ENCODE measurements at places on chromosomes 16 and 17.

- DNase-seq = no peak
These were observed 34.5 kb downstream of the YWHAE start for GRCh38 chr17:1365445-1366039.

GRCh38 chr16:72013389-72013788, 4.8 kb downstream of the DHODH start:
- DNase-seq = no peak

DNA sequence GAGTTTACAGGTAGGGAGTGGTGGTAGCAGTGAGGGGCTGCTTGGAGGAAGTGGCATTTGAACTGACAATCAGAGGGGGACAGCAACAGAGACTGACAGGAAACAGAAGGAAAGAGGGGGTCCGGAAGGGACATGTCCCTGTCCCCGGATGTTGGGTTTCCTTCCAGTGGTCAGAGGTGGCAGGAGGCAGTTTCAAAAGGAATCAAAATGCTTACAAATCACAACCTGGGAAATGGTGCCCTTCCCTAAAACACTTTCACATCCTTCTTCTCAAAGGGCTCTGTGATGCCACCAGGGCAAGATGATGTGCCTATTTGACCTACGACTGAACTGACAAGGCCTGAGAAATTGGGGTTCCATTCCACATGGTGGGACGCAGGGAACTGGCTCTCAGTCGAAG, 19.7 kb downstream of the ADGRG1 start:
- DNase-seq = no peak

- DNase-seq = no peak
These were observed 6.7 kb downstream of the PIPOX start for GRCh38 chr17:29049541-29050145.

DNA sequence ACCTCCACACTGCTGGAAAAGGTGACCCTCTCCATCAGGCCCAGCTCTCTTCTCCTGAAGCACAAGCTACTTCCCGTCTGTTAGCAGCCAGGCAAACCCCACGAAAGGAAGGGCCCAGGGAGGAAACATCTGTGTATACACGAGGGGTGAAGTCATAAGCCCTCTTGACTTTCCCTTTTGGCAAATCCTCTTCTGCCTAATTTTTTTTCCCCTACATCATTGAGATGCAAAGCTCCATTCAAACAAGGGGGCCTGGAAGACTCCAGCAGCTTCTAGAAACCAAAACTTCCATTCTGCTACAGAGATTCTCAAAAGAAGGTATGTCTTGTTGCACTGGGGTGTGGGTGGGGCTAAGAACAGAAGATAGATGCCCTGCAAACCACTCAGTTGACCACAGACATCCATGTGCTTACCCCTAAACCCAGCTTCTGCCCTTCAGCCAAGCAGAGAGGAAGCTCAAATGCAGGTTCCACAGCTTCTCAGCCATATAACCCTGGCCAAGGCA, 145.6 kb upstream of the RCVRN start:
- DNase-seq = no peak

GRCh38 chr16:52436339-52437276, 110.3 kb downstream of the TOX3 start:
- DNase-seq = no peak

GRCh38 chr16:78805556-78805955, 706.1 kb downstream of the WWOX start:
- no peak for DNase-seq

GRCh38 chr16:54216688-54217087, 69.9 kb downstream of the IRX3 start:
- DNase-seq = no peak

DNA sequence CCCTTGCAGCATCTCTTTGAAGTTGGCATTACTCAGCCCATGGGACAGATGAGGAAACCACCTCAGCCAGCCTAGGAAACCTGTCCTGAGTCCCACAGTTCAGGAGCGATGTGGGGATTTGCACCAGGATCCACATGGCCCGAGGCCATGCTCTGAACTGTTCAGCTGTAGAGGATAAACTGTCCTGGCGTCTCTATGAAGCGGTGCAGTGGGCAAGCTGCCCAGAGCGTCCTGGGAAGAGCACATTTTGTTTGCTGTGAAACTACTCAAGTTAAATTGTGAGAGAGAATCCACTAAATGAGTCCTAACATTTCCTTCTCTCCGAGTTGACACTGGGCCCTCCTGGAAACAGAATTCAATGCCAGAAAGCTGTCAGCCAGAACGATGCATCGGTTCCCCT, 276.6 kb upstream of the TNRC6C start:
- DNase-seq = no peak

GRCh38 chr16:88732172-88732960, 26.1 kb downstream of the CTU2 start:
- DNase-seq = no peak

DNA sequence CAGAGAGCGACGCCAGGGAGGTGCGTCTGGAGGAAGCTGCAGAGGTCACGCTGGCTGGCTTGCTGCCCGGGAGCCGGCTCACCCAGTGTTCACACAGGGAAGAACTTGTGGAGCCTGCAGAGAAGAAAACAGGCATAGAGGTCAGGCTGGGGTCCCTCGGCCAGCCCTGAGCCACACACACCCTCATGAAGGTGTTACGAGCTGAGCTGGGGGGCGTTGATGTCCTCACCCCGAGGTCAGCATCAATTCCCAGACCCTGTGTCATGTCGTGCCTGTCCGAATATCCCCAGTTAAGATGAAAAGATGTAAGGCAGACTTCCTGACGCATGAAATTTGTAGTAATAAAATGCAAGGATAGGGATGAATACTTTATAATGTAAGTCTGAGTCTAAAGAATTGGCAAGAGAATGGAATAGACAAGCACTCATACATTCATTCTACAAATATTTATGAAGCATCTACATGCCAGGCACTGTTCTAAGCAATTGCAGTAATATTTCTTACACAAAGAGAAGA, 77.1 kb downstream of the USP31 start:
- no peak for DNase-seq

- no peak for DNase-seq
These were observed 7.1 kb upstream of the TM4SF5 start for GRCh38 chr17:4764595-4764994.

- no peak for DNase-seq
These were observed 14.1 kb downstream of the IGFBP4 start for GRCh38 chr17:40457369-40457768.

DNA sequence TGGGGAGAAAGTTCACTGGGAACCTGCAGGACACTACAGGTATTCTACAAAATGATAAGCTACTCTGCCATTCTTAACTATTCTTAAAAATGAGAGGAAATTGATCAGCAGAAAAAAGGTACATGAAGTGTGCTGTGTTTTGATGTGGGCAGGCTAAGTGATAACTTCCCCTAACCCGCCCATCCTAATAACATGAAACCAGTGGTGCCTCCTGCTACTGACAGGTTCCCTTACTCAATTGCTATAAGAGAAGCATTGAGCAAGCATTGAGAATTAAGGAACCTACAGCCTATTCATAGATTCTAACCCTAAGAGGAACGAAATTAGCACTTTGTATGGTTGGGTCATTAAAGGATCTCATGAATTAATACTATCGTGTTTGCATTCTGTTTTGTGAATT, 18.9 kb downstream of the XYLT1 start:
- DNase-seq = no peak

GRCh38 chr16:48383009-48383876, 2.0 kb downstream of the SIAH1 start:
- DNase-seq = no peak

GRCh38 chr17:34408439-34408838, 45.4 kb upstream of the CCL1 start:
- no peak for DNase-seq

GRCh38 chr17:12853921-12854320, 64.6 kb downstream of the ARHGAP44 start:
- DNase-seq = no peak

- no peak for DNase-seq
These were observed 47.4 kb upstream of the CACNG3 start for GRCh38 chr16:24208710-24209109.

- DNase-seq = no peak
These were observed 118.8 kb upstream of the FOXF1 start for GRCh38 chr16:86391486-86391885.

- no peak for DNase-seq
These were observed 3.6 kb upstream of the CHMP6 start for GRCh38 chr17:80987941-80988461.

DNA sequence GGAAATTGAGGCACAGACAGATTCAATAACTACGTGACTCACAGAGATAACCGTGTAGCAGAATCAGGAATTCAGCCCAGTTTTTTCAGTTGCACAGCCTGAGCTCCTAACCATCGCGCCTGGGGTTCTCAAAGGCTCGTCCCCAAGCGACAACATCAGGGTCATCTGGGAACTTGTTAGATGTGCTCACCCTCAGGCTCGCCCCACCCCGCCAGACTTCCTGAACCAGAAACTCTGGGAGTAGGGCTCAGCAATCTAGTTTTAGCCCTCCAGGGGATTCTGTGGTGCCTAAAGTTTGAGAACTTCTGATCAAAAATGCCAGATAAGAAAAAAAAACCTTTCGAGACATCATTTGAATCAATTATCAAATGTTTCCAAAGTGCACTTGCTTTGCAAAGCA, 559.8 kb downstream of the WWOX start:
- no peak for DNase-seq

- DNase-seq = no peak
These were observed 941.6 kb upstream of the CDH8 start for GRCh38 chr16:62977876-62978275.

DNA sequence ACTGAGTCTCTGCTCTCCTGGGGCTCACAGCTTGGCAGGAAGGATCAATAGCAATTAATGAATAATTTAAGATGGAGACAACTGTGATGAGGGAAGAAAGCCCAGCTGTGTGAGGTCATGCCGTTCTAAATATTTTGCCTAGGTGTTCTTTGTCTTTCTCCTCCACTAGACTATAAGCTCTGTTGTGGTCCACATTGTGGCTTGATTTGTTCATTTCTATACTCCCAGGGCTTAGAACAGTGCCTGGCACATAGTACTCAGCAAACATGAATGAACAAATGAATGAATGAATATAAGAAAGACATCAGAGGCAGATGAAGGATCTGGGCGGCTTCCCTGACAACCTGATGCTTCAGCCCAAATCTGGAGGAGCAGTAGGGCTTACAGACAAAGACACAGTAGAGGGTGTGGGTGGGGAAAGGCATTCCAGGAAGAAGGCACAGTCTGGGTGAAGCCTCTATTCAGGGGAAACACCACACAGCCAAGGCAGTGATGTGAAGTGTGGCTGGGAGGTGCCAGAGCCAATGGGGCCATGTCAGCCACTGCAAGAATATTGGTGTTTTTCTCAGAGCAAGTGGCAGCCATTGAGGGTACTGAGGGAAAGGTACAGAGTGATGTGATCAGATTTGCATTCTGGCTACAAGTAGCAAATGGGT, 8.3 kb downstream of the CDH13 start:
- DNase-seq = no peak

GRCh38 chr16:84138500-84138823, 6.5 kb downstream of the HSDL1 start:
- DNase-seq = no peak

- no peak for DNase-seq
These were observed 290.4 kb upstream of the DYNLRB2 start for GRCh38 chr16:80250381-80250780.

DNA sequence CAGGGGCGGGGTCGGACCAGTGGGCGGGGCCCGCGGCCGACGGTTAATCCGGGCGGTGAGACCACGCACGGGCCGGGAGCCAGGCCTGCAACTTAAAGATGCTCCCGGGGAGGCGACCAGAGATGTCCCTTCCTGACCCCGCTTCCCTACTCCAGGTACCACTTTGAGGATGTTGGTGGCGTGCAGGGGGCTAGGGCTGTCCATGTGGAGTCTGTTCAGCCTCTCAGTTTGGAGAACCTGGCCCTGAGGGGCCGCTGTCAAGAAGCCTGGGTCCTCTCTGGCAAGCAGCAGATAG, 580 bp downstream of the RANGRF start:
- no peak for DNase-seq

DNA sequence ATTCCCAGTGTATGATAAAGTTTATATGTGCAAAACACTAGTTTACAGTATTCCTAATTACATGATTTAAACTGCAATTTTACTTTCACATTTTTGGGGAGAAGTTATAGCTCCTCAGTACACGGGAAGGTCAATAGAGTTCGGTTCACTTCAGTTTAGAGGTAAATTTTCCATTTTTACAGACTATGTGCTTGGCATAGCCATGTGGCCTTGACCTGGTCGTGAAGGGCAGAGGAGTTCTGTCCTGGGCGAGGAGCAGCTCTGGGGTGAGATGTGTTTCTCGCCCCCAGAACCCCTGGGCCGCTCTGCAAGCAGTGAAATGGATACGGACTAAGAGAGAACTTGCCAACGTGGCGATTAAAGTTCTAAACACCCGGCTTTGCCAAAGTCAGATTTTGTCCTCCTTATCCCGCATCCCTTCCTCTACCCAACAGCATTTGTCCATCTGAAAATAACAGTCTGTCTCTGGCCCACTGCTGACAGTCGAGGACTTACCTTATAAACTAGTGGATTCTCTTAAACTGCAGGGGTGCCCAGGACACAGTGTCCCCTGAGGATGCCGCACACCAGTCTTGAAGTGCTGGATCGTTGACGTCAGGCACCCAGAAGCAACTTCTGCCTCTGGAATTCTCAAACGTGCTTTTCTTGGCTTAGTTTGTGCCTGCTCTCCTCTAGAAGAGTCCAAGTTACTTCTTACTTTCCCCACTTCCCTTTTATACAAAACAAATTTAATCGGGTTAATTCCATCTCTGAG, 1.5 kb upstream of the SIAH1 start:
- no peak for DNase-seq

- no peak for DNase-seq
These were observed 27.6 kb upstream of the PRM1 start for GRCh38 chr16:11308493-11309283.

DNA sequence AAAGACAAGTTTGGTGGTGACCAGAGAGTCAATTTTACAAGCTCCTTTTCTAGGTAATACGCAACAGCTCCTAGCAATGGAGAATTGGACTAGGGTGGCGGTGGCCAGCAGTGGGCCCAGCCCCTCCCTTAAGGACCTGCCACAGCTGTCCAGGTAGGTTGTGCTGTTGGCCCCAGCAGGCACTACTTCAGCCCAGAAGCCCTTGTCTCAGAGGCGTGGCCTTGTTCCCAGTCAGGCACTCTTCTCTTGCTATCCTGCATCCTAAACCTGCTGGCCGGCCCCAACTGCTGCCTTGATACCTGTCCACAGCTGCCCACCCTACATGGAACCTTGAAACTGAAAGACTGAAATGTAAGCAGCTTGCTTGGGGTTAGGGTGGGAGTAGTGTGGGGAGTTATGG, 989 bp upstream of the GALK1 start:
- DNase-seq = no peak

Data from stimulated activated CD8-positive, alpha-beta memory T cell treated with anti-CD3 and anti-CD28 coated beads, Interleukin-4, amount 100 ng/mL, for 1 hour (primary cell).